ENCODE measurements at places on chromosomes 11 and 22.

DNA sequence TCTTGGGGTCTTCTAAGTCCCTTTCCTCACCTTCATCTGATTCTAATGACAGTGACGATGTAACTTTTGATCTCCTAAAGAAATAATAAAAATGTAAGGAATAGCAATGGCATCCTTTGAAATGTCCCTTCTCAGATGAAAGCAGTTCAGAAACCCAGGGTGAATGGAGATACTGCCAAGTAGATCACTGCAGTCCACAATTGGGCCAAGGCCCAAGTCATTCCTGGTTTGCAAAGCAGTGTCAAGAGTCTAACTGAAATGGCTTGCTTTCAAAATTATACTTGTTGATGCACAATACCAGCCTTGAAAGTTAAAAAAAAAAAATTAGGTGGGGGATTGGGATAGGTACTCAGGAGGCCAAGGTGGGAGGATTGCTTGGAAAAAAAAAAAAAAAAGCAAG is 20.4 kb downstream of the ASCC2 start:
- DNase-seq = no peak

DNA sequence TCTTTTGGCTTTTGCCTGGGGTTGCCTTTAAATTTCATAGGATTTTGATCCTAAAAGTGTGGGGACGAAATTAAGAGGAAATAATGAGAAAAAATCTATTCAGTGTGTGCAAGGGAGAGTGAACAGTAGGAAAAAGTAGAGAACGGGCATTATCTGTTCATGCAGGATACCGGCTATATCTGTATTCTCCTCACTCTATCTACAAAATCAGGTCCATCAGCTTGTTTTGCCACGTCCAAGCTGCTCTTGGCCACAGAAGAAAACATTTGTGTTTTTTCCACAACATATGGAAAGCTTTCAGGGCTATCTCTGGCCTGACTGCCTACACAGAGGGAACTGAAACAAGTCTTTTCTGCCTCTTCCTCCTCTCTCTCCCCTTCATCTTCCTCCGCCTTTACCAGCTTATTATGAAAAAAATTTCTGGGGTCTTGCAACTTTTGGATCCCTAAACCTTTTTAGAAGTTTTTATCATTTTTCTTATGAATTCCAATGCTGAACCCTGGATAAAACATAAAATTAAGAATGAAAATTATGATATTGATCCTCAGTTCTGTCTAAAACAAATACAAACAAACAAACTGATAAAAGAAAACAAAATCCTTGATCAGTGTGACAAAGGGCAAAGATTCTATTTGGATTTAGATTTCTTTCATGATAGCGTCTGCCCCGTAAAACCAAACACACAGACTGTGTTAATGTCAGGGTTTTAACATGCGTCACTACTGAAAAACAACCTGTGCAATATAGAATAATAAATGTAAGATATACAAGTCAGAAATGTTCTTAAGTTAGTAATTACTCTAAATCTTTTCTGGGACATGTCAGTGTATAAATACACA is 219.7 kb downstream of the CNTN5 start:
- no peak for DNase-seq

DNA sequence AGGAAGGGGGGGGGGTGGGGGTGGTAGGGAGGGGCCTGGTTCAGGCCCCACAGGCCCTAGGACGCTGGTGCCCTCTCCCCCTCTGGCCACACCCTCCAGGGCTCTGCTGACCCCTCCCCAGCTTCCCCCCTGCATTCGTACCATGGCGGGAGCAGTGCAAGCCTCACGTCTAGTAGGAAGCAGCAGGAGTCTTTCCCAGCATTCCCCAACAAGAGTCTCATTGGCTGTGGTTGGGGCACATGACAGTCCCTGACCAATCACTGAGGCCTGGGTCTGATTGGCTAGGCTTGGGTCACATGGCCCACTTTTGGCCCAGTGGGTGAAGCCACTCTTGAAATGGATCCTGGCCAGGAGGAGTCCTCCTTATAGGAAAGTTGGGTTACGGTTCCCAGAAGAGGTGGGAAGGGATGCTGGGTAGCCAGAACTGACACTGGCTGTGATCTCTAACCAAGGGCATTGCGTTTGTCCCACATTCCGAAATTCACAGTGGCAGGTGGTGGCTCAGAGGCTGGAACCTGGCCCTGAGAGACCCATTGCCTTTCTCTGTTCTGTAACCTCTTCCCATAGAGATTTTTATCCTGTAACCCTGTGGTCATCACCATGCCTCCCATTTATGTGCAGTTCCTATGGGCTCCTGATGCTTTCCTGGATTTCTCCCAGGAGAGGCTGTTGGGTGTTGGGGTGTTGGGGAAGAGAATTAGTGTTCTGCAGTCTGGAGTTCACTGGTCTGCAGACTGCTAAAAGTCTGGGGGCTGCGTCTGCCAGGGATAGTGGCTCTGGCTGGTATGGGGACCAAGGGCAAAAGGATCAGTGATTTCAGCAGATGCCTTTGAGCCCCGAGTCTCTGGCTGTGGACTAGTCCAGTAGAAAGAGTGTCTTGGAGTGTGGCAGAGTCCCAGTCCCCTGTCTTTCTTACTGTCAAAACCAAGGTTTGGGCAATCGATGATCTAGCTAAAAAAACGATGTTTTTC is 58.9 kb upstream of the MYEOV start:
- no peak for DNase-seq

DNA sequence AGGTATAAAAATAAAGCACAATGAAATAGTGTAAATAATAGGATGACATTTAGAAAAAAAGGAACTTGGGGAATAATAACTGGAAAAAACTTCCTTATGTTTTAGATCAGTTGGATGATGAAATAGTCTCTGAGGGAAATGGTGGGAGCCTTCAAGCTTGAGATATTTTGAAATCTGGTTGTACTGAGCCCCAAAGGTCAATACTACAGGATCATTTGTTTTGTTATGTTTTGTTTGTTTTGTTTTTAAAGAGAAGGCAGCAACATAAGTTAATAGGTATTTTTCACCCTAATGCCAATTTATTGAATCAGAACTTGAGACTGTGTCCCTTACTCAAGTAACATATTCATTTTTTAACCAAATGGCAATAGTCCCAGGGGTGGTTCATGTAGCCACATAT is 393.1 kb downstream of the ETS1 start:
- no peak for DNase-seq

- DNase-seq = no peak
Observed at GRCh38 chr22:26323013-26323412, 106.0 kb upstream of the ASPHD2 start.

DNA sequence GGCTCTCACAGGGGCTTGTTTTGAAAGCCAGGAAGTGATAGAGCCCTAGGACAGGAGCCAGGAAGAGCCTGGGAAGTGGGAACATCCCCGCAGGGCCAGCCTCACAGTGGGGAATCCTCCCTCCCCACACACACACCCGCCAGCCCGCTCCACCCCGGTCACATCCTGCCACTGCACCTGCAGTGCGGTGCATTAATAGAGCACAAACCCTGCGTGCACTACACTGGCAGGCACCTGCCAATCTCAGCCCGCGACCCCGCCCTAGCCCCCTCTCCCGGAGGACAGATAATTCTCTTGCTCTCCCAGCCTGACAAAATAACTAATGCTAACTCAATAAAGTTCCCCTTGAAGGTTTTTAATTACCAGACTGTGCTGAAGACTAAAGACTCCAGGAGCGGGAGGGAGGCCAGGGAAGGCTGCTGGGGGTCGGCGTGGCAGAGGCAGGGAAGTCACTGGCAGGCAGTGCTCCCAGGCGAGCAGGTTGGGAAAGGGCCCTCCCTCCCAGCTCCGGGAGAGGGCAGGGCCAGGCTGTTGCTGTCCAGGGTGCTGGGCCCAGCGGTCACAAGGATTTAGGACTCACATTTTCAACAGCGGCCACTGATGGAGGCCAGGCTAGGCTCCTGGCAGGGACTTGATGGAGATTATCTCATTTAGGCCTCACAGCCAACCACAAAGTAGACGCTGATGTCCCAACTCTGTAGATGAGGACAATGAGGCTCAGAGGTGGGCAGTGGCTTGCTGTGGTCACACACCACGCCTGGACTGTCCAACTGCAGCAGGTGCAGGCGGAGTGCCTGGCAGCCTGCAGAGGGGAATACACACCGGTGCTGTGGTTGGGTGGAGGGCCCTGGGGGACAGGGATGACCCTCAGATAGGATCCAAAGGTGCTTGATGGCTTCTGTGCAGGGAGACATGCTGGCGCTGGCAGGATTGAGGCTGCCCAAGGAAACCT is 23.9 kb upstream of the TCF20 start:
- DNase-seq = no peak

- no peak for DNase-seq
Observed at GRCh38 chr11:124482362-124483147, 37.1 kb upstream of the OR8B8 start.

GRCh38 chr22:31615491-31615860 is 46.5 kb downstream of the PISD start:
- DNase-seq = no peak

GRCh38 chr11:95339086-95339901 is 108.3 kb upstream of the SESN3 start:
- no peak for DNase-seq

- DNase-seq = no peak
Observed at GRCh38 chr22:45166932-45167331, 3.2 kb downstream of the NUP50 start.

DNA sequence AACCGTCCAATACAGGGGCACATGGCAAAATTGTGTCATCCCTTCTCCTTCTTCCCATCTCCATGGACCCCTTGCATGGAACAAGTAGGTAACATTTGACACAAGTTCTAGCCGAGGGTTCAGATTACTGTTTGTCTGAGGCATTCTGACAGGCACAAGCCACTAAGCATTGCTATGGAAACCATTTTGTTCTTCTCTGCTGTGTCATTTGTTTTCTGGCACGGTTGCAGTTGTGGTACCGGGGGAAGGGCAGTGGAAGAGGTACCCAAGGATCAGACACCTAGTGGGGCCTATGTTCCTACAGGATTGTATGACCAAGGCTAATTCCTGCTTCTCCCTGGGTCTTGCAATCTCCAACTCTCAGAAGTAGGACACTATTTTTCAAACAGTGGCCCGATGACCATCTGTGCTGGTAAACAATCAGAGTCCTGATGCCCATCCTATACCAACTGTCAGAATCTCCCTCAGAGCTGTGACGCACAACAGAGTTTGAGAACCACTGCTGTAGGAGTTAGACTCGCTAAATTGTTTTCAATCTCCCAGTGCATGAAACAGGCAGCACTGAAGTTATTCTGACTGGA is 69.3 kb downstream of the KCNC1 start:
- DNase-seq = no peak
